ENCODE measurements at places on chromosomes 6 and 20.

- DNase-seq, result no peak
Measured at GRCh38 chr6:144340541-144341371, 55.6 kb downstream of the UTRN start.

DNA sequence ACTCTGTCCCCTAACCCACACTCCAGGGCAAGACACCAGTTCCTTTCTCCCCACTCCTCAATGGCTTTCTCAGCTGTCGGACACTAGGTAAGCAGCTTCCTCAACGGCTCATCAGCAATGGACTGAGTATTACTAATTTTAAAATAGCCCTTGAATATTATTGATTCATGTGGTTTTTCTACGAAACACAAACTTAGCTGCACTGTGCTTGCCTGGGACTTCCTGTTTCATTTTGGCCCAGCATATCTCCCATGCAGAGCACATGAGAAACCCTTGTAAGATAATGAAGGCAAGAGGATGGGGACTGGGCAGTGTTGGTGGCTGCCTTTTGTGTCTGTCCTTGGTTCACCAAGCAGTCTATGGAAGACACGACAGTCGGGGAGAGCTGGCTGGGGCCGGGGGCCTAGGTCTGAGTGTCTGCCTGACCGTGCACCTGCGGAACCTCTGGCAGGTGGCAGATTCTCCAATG, 48.9 kb downstream of the RNASET2 start:
- no peak for DNase-seq

GRCh38 chr20:50597406-50597969, 87.3 kb downstream of the PTPN1 start:
- DNase-seq, result no peak

DNA sequence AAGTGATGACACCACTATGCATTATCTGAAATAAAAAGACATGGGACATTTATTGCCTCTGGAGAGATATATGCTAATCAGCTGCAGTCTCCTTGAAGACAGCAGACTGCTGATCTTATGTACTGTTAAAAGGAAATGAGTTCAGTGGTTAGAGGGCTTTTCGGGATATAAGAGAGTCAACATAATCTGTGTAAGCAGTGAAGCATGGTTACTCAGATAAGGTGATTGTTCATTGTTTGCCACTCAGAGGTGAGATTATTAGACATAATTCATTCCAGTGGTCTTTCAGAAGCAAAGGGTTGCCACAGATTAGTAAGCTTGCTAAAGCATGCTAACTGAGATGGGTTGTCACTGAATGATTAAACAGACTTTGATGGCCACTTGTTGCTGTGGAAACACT, 1450.7 kb upstream of the ADGRB3 start:
- no peak for DNase-seq

DNA sequence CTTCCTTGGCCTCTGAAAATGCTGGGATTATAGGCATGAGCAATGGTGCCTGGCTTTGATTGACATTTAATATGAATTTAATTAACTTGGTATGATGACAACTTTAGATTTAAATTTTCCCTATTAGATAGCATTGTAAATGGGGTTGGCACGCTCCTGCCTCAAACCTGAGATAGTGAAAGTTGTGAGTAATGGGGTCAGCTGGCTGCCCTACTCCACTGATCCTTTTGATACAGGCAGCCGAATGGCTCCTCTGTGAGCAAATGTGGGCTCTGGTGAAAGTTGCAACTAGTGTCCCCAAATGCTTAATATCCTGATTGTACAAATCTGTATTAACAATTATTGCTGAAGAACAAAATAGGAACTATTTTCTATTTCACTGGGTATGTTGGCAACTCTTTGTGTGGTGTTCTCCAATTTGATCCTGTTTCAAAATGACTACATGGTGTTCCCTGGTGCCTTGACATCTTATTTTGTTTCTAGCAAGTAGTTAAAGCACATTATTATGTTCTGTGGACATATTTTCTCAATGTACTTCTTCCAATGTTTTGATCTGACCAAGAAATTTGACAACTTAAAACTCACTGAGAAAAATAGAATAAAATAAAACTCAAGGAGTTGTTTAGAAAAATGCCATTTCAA, 97.4 kb downstream of the COL12A1 start:
- no peak for DNase-seq

DNA sequence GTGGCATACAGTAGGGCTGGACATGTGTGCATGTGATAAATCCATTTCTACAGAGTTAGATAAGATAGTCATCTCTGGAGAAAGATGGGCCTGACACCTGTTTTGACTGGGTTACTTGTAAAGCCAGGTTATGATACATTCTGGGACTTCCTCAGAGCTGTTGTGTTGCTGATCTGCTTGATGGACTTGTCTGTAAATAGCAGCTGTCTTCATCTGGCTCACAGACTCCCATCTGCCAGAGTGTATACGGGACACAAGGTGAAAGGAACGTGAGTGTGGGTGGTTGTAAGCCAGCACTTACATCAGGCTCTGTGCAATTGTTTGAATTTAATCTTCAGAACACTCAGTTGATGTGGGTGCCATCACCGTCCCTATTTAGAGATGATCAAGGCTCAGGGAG, 49.8 kb downstream of the ZDHHC14 start:
- no peak for DNase-seq

DNA sequence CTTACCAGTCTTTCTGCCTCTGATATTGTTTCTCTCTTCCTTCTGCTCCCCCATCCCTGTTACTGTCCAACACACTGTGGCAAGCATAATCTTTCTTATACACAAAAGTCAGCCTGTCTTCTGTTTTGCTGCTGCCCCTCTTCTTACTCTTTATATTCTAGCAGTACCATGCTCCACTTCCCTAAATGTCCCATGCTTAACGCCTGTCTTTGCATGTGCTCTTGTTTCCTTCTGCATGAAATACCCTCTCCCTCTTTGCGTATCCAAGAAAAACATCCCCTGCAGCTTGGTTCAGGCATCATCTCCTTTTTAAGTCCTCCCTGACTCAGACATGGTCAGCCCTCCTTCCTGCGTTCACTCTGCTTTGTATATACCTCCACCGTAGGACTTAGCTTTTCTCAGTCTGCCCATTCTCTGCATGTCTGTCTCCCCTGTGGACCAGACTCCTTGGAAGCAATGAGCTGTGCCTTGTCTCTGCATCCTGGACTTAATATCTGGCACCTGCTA, 103.9 kb downstream of the CTNNBL1 start:
- DNase-seq, result no peak

- DNase-seq, result no peak
Measured at GRCh38 chr6:142474531-142475289, 172.9 kb downstream of the ADGRG6 start.

DNA sequence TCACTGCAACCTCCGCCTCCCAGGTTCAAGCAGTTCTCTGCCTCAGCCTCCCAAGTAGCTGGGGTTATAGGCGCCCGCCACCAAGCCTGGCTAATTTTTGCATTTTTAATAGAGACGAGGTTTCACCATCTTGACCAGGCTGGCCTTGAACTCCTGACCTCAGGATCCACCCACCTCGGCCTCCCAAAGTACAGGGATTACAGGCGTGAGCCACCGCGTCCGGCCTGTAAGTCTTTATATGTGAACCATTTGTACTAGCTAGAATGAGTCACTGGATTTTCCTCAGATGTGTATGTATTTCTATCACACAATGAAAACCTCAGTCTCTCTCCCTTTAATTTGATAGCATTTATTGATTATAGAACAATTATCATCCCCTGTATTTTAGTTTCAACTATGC, 34.0 kb downstream of the ITCH start:
- no peak for DNase-seq

GRCh38 chr20:1263853-1264252, 2.2 kb upstream of the SNPH start:
- DNase-seq, result no peak

DNA sequence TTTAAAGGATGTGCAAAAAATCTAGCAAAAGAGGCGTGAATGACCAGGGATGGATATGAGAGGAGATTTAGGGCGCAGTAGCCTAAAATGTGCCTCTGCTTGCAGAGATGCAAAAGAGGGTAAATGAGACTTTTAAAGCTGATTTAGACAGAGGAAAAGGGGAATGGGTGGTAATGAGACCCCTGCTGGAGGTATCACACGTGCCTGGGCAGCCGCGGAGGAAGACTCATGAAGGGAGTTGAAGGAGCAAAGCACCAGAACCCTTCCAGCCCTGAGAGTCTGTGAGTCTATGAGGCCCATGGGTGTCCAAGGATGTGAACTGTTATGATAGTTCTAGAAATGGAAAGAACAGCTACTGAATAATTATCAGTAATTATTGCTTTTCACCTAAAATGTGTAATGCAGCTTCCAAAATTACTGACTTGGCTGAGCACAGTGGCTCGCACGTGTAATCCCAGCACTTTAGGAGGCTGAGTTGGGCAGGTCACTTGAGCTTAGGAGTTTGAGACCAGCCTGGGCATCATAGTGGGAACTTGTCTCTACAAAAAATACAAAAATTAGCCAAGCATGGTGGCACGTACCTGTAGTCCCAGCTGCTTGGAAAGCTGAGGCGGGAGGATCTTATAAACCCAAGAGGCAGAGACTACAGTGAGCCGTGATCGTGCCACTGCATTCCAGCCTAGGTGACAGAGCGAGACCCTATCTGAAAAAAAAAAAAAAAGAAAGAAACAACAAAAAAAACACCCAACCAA, 38.2 kb upstream of the TIAM2 start:
- no peak for DNase-seq

- DNase-seq, result no peak
Measured at GRCh38 chr6:116779573-116780164, 14.2 kb upstream of the FAM162B start.

DNA sequence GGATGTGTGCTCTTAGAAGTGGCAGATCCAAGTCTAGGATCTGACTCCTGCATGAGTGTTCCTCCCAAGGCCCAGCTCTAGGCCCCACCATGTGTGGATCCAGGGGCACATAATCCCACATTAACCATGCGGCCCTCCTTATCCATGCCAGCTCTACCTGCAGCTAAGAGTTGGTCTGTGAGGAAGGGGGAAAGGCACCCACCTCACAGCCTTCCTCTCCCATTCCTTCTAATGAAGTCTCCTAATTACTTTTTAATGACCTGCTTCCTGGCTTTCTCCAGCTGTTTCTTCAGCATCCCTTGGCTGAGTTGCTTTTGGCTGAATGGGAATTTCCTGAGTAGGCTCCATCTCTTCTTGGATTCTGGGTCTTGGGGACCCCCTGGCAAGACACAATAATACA, 52.2 kb downstream of the NPEPL1 start:
- no peak for DNase-seq

DNA sequence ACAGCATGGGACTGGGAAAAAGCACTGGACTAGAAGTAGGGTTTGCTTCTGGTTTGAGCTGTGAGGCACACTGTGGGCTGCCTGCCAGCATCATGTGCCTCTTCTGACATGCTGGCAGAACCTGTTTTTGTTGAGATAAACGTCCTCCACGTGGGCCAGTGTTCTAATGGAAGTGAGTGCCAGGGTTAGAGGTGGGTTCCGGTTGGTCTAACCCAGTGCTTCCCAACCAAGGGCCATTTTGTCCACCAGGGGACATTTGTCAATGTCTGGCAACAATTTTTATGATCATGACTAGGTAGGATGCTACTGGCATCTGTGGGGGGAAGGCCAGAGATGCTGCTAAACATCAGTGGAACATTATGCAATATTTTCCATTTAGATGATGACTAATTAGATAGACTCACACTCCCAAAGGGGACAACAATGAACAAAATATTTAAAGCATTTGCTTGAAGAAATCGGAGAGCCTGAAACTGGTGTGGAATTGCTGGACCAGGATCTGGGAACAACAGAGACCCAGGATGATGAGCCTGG, 7.8 kb upstream of the APMAP start:
- no peak for DNase-seq

DNA sequence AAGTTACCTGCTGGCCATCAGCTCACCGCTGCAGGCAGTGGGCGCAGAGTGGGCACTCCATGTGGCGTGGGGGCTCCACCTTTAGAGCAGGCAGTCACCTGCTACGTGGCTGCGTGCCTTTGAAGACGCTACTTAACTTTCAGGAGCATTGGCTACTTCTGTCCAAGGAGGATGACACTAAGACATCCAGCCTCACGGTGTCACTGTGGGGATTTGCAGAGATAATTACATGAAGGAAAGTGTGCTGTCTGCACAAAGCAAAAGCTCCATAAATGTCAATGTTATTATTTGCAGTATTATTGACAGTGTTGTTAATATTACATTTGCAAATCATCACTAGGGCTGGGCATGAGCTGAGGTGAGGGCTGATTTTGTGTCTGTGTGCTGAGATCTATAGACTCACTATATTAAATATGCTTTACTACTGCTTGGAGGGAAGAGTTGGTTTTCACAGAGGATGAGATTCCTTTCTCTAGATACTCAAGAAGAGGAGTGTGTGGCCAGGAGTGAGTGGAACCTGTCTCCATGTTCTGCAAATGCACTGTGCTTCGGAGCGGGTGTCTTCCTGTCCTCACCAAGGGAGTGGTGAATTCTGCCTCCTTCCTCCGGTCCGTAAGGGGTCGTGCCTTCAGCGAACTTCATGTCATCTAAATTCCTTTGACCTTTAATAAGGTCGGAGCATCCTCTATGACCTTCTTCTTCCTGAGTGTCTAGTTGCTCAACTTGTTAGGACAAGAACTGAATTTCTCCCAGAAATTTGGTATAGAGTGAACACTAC, 165.8 kb upstream of the SYNDIG1 start:
- DNase-seq, result no peak

DNA sequence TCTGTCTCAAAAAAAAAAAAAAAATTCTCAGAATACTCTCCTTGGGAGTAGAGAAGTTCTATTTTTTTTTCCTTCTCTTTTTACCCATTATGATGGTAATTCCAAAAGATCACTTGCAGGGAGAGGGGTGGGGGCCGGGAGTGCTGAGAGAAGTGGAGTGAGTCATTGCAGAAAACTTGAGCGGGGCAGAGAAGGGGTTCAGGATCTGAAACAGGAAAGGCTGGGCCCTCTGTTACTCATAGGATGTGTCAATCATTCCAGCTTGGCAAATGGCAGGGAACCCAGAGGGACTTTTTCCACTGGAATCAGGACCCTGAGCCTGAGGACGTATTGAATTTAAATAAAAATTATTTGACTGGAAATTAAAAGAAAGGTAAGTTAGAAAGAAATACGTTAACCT, 111.4 kb upstream of the ARMC2 start:
- DNase-seq, result no peak

DNA sequence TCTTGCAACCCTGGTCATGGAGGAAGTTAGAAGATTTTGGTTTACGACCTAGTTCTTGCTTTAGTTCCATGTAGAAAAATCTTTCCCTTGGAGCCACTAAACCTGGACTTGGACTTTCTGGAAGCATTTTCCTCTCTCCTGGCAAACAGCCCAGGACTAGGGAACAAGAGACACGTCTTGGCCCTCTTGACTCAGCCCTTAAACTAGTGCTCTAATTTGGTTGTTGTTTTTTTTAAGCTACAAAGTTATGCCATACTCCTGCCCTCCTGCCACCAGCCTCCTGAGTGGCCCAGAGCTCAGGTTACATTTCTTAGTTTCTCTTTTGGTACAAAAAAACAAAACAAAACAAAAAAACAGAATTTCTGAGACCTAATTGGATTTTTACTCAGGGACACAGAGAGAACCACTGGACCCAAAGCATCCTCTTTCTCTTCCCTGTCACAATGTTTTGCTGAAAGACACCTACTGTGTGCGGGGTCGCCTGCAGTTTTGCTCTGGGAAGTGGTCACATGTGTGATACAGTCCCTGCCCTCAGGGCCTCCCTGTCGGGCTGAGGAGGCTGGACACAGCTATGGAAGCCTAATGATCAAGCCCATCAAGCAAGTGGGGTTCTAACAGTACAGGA, 32.3 kb upstream of the SCUBE3 start:
- no peak for DNase-seq

GRCh38 chr6:136685540-136686108, 106.7 kb downstream of the MAP3K5 start:
- no peak for DNase-seq

All from naive thymus-derived CD8-positive, alpha-beta T cell (primary cell).